ENCODE measurements at places on chromosomes 16 and 17.

GRCh38 chr16:53629607-53630312 is 73.9 kb downstream of the RPGRIP1L start:
- no peak for DNase-seq

DNA sequence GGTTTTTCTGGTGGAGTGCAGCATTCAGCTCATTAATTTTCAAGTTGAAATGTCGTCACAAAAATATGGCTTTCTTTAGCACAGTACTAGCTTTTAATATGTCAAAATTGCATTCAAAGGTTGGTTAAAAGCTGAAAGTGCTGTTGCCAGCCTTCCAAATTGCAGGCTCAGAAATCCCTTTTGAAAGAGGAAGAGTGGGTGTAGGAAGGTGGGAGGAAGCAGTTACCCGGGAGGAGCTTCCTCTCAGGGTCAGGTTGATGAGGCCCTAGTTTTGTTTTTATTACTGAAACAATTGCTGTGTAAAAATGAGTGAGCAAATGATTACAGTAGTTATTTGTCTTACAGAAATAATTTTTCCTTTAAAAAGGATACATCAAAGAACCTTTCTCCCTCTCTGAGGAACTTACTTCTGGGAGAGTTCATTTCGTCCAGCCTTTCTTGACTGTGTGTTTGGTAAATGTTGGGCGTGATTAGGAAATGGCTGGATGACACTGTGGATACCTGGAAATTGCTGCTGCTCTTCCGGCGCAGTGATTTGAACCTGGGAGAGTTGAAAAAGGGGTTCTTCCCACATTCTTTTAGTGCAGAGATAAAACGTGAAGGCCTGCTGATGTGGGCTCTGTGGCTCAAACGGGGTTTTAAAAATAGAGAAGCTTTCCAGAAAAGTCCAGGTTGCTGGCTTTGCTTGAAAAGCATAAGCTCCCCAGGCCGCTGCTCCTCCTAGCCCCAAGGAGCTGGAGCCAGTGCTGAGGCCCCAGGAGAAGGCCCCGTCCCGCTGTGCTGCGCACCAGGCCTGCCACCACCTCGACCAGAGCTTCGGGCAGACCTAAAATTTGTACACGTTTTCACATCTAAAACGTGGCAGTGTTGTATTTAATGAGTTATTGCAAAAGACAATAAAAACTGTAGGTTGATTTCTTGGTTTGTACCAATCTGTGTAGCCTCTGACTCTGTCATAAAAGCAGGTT is 41.7 kb downstream of the SEC14L1 start:
- no peak for DNase-seq

GRCh38 chr17:74374858-74375257 is 7.6 kb downstream of the GPR142 start:
- no peak for DNase-seq

GRCh38 chr17:19718041-19718612 is 1.7 kb upstream of the SLC47A2 start:
- peak; percentile 48 for DNase-seq

DNA sequence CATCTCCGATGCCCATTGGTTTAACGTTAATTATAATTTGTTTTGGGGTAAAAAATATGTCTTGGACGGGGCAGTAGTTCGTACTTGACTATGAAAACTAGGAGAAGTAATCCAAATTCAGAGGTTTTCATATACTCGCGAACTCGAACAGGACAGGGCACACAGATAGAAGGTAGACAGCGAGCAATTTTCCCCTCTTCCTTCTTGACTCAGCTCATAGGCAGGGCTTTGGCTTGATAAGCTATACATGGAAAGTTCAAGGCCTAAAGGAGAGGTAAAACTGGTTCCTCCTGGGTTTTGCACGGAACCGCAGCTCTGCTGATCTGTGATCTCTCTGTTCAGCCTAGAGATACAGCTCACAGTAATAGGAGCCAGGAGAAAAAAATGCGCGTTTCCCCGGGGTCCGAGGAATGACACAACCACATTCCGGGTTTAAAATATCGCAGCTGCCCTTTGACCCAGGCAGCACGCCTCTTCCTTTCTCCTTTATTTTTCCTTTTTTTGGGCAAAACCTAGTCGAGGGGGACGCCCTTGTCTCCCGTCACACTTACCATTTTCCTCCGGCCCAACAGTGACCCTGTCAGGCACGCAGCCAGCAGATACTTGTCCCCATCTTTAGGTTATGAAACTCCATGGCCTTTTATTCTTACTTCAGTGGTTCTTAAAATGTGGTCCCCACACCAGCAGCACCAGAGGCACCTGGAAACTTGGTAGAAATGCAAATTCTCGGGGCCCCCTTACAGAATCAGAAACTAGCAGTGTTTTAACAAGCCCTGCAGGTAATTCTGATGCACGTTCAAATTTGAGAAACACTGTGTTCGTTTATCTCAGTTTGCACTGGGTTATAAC is 1.7 kb upstream of the LASP1 start:
- peak; percentile 45 for DNase-seq

DNA sequence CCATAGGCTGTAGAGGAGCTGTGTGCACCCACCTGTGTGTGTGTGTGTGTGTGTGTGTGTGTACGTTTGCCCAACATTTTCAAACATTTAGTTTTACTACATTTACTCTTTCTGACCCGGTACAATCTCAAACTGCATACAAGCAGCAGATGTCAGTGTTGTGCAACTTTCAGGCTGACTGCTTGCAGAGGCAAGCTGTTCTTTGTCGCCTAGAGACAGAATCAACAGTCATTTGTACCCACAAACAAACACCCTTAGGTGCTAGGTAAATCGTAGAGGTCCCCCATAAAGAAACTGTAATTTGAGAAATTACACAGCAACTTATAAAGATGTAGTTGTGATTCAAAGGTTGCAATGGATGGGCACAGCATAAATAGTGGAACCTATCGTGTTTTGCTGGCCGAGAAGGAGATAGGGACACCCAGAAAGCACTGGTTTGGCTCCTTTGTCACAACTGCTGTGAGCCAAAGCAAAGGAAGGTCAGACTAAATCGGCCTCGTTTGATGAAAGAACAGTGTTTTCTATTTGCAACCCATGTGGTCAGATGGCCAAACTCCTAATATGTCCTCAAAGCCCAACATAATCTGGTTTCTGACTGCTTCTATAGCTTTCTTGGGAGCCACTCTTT is 478.4 kb downstream of the TOX3 start:
- peak; percentile 3 for DNase-seq

- no peak for DNase-seq
Observed at GRCh38 chr17:63426917-63427308, 19.2 kb downstream of the CYB561 start.

DNA sequence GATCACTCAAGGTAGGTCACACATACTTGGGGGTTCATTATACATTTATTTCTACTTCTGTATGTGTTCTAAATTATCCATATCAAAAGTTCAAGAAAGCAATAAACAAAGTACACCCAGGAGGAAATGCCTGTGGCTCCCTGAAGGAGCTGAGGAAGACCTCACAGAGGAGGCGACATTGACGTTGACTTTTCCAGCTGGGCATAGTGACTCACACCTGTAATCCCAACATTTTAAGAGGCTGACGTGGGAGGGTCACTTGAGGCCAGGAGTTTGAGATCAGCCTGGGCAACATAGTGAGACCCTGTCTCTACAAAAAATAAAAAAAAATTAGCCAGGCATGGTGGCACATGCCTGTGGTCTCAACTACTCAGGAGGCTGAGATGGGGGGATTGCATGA is 16.3 kb downstream of the ITGAD start:
- DNase-seq = no peak

DNA sequence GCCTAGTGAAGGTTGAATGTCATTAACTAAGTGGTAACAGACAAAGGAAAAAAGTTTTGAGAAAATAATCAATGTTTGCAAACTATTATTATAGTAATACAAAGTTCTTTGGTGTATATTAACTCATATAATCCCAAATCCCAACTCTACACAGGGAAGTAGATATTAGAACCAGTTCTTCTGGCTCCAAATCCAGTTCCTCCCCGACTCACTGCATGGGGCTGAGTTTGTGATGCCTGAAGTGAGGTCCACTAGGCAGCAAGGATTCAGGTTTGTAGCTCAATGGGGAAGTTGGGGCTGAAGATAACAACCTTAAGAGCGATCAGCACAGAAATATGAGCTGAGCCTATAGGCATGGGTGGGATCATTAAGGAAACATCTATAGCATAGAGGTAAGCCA is 5.6 kb upstream of the SYNRG start:
- DNase-seq = no peak

- peak; percentile 40 for DNase-seq
Observed at GRCh38 chr16:79012671-79013434, 587.7 kb downstream of the MAF start.
